ENCODE measurements at places on chromosomes 3 and 15.

GRCh38 chr3:170205302-170205701 lies 16.9 kb upstream of the PRKCI start:
- DNase-seq = no peak

GRCh38 chr15:85555875-85556617 lies 175.6 kb downstream of the AKAP13 start:
- no peak for DNase-seq

DNA sequence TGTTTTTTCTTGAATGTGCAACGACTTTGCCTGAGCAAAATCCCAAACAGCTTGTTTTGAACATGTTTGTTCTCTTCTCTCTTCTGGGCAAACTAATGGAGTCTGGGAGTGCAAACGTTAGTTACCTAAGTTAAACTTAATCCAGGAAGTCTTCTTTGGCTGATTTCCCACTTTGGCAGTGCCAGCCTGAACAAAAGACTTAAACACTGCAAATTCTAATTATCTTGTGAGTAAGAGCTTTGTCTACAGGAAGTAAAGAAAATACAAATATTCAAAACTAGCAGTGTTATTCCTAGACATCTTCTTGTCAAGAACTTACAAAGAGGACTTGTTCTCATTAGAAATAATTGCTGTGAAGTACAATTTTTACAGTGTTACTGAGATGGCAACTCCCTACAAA lies 16.7 kb upstream of the DENND6A start:
- DNase-seq = no peak

- DNase-seq = no peak
Observed at GRCh38 chr3:159458010-159458409, 530.6 kb upstream of the IL12A start.

GRCh38 chr15:75666823-75667501 lies 19.2 kb downstream of the SNX33 start:
- no peak for DNase-seq

- DNase-seq = no peak
Observed at GRCh38 chr3:127572186-127572585, 18.3 kb downstream of the TPRA1 start.

- no peak for DNase-seq
Observed at GRCh38 chr3:148235566-148235965, 462.1 kb upstream of the AGTR1 start.

DNA sequence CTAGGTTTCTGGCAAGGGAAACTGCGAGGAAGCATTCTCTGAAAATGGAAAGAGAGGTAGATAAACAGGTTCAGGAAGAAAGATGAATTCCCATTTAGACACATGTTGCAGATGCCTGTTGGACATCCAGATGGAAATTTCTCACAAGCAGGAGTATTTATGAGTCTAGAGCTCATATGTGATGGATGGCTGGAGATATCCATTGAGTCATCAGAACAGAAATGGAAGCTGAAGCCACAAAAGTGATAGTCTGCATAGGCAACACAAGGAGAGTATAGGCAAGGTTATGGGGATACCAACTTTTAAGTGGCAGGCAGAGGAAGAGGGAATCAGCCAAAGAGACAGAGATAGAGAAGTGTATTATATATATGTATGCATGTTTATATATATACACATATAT lies 6.3 kb upstream of the RAMAC start:
- DNase-seq = no peak

- DNase-seq = no peak
Observed at GRCh38 chr15:67823314-67824196, 1.8 kb upstream of the SKOR1 start.

- no peak for DNase-seq
Observed at GRCh38 chr15:85453144-85453872, 72.9 kb downstream of the AKAP13 start.

GRCh38 chr3:18618723-18619122 lies 193.6 kb upstream of the SATB1 start:
- DNase-seq = no peak

- DNase-seq = no peak
Observed at GRCh38 chr15:75662823-75663519, 15.3 kb downstream of the SNX33 start.

GRCh38 chr3:119140466-119140865 lies 5.5 kb upstream of the TEX55 start:
- DNase-seq = no peak

GRCh38 chr3:182451871-182452270 lies 341.4 kb upstream of the ATP11B start:
- DNase-seq = no peak

GRCh38 chr3:170358042-170359010 lies 811 bp downstream of the SKIL start:
- peak; percentile 61 for DNase-seq

GRCh38 chr15:51647128-51647562 lies 24.6 kb upstream of the DMXL2 start:
- no peak for DNase-seq

GRCh38 chr15:101023501-101024072 lies 104.4 kb downstream of the LRRK1 start:
- DNase-seq = no peak

GRCh38 chr3:148727231-148727630 lies 29.5 kb downstream of the AGTR1 start:
- no peak for DNase-seq

DNA sequence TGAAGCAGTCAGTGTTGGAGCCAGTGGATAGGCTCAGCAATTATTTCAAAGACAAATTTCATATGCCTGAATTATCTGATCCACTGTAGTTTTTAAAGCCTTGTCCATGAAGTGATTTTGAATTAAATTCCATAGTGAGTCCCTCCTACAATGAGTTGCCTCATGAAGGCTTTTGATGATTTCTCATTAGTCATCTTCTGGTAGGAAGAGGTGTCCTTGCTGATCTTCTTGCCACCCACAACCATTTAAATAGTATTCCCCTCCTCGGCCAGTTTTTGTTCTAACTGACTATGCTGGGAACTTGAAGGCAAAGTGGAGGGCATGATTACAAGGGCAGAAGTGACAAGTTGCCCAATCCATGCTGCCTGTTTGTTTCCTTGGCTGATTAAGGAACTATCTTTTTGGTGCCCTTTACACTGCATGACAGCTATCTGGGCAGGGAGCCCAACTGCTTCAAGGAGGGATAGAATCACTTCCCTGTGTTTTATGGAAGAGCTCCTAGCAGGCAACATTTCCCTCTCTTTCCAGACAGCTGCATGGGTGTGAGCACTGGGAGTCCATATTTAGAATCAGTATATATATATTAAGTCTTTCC lies 617.5 kb downstream of the ZPLD1 start:
- DNase-seq = no peak
